ENCODE measurements at places on chromosomes 6 and 20.

GRCh38 chr20:14644306-14645097, 307.1 kb upstream of the FLRT3 start:
- DNase-seq: no peak

DNA sequence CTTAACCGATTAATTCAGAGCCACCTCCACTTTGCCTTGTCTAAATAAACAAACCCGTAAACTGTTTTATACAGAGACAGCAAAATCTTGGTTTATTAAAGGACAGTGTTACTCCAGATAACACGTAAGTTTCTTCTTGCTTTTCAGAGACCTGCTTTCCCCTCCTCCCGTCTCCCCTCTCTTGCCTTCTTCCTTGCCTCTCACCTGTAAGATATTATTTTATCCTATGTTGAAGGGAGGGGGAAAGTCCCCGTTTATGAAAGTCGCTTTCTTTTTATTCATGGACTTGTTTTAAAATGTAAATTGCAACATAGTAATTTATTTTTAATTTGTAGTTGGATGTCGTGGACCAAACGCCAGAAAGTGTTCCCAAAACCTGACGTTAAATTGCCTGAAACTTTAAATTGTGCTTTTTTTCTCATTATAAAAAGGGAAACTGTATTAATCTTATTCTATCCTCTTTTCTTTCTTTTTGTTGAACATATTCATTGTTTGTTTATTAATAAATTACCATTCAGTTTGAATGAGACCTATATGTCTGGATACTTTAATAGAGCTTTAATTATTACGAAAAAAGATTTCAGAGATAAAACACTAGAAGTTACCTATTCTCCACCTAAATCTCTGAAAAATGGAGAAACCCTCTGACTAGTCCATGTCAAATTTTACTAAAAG, 2.7 kb downstream of the FOXC1 start:
- DNase-seq: no peak

DNA sequence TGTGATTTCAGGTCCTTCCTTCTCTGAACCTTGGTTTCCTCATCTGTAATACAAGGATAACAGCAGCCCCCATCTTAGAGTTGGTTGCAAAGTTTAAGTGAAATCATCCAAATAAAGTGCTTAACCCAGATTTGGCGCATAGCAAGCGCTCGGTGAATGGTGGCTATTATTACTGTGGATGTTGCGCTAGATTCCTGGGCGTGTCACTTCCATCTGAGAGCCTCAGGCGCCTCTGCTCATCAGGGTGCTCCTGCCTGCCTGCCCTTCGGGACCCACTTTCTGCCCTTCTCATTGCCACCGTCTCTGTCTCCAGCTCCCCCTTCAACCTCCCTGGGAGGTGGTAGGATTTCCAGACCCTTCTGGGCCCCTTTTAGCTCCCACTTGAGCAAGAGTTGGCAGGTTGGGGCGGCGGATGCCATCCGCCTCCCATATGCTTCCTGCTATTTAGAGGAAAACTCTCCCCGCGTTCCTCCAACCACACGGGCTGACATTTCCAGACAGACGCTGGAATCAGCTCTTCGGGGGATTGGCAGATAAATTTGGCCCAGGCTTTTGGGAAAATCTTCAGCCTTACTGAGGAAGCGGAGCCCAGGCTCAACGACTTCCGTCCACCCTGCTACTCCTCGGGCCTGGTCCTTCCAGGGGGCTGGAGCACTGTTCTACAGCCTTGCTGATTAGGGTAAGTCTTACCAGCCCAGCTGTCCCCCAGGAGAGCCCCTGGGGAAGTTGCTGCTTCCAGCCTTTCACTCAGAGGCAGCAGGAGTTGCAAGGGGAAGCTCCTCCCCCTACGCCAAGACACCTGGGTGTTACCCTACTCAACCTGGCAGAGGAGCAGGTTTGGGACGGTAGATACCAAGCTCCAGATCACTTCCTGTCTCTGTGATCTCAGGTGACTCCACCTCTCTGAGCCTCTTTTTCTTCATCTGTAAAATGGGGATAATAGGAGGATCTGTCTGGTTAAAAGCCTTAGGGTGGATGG, 71.5 kb downstream of the DLGAP4 start:
- DNase-seq: no peak

DNA sequence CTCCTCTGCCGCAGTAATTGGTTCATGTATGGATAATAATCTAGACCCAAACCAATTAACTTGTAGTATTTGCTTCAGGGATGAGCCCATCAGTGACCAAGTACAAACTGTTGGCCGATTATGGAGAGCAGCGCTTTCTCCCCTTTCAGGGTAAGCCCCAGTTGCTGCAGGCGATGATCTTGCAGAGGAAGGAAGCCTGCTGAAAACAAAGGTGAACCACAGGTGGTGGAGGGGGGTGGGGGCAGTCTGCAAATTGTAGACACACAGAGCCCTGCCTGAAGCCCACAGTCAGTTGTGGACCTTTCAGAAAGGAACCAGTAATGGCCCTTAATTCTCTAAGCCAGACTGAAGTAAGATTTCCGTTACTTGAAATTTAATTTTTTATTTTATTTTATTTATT, 167.9 kb upstream of the JARID2 start:
- no peak for DNase-seq

DNA sequence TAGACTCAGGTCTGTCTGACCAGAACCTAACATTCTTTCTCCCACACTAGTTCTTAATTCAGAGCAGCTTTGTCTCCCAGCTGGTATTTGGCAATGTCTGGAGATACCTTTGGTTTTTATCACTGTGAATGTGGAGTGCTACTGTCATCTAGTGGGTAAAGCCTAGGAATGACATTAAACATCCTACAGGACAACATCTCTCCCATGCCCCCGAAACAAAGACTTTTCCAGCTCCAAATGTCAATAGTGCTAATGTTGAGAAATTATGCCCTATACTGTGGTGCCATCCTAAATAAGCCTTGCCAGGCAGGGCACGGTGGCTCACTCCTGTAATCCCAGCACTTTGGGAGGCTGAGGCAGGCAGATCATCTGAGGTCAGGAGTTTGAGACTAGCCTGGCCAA, 4.2 kb upstream of the TTPAL start:
- DNase-seq: no peak

DNA sequence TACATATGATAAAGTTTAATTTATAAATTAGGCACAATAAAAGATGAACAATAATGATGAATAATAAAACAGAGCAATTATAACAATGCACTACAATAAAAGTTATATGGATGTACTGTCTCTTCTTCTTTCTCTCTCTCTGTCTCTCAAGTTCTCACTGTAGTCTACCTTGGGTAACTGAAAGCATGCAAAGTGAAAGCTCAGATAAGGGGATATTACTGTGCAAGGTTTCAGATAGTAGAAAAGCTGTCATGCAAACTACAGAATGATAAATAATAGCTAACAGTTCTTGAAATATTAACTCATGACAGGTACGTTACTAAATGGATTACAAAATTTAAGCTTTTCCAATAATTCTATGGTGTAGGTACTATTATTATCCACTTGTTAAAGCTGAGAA, 311.9 kb upstream of the PRDM1 start:
- DNase-seq: no peak

DNA sequence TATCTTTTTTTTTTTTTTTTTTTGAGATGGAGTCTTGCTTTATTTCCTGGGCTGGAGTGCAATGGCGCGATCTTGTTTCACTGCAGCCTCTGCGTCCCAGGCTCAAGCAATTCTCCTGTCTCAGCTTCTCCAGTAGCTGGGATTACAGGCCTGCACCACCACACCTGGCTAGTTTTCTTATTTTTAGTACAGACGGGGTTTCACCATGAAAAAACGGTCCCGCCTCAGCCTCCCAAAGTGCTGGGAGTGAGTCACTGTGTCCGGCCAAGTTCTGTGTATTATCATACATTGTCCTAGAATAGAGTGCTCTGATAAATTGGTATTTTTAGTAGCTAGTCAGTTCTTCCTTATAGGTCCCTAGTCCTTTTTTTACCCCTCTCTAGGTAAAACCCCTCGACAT, 2.8 kb downstream of the SNRPC start:
- no peak for DNase-seq

DNA sequence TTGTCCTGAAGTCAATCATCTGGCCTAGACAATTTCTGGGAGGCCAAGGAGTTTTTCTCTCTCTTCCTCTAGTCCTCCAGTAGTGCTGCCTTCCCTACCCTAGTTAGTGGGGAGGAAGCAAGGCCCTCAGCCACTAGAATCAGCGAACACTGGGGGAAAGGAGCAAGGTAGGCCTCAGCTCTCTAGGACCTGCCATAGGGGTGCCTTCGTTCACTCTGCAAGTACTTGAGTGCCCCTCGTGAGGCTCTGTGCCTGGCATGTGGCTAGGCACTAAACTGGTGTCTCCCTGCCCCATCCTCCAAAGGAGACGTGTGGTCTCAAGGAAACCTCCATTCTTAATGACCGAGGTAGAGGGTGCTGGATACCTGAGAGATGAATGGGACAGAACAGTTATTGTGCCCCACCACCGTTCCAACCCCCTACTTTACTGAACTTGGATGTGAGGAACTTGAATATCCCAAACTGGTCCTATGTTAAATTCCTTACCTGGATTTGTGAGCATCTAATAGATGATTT, 1.1 kb downstream of the DEF6 start:
- no peak for DNase-seq

- DNase-seq: no peak
Observed at GRCh38 chr6:10250655-10251220, 164.1 kb downstream of the TFAP2A start.

- no peak for DNase-seq
Observed at GRCh38 chr6:8828376-8828775, 393.0 kb upstream of the SLC35B3 start.

DNA sequence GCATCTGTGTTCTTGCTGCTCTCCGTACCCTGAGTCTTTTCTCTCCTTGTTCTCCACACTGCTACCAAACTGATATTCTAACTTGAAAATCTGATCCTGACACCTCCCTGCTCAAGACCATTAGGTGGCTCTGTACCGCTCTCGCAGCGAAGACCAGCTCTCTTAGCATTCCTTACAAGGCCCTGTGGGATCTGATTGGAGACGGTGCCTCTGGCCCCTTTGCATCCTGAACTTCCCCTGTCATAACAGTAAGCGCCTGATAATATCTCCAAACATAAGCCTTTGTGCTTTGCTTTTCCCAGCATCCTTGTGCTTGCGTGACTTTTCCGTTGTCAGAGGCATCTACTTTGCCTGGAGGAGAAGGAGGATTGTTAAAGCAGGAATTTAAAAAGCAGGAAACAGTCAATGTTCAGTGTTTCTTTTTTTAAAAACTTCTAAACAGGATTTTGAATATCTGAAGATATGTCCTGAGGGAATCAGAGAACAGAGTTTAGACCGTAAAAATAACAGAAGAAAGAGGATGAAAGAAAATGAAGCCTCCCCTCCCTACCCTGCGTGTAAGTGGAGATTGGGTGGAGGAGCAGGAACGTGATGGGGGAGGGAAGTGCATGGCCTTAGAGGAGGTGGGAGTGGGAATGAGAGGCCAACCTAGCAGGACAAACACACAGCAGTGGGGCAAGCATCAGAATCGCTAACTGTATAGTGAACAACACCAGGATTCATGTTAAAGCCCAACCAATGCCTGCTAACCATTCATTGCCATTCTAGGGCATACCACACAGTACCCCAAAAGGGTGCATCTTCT, 89.2 kb upstream of the STMND1 start:
- DNase-seq: no peak

GRCh38 chr6:139572001-139572400, 197.6 kb upstream of the CITED2 start:
- DNase-seq: no peak

GRCh38 chr6:170462366-170463020, 90.6 kb downstream of the PSMB1 start:
- no peak for DNase-seq

DNA sequence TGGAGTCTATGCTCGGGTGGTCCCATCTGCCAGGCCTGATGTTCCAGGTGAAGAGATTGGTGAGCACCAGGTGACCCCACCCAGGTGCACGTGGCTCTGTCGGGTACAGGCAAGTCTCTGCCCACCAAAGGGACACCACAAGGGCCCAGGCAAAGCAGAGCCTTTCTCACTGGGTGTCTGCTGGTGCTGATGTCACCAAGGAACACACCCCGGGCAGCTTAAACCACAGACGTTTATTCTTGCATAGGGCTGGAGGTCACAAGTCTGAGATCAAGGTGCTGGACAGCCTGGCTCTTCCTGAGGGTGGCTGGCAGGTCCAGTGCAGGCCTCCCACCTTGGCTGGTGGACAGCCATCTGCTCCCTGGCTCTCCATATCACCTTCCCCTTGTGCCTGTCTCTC, 100.7 kb upstream of the CD93 start:
- DNase-seq: no peak

DNA sequence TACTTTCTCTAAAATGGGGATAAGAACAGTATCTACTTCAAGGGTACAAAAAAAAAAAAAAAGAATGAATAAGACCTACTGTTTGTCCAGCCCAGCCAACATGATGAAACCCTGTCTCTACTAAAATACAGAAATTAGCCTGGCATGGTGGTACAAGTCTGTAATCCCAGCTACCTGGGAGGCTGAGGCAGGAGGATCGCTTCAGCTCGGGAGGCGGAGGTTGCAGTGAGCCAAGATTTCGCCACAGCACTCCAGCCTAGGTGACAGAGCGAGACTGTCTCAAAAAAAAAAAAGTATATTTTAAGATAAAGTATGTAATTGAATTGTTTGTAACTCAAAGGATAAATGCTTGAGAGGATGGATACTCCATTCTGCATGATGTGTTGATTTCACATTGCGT, 2.0 kb downstream of the BLTP3A start:
- no peak for DNase-seq

GRCh38 chr6:166119116-166119911, 48.3 kb downstream of the TBXT start:
- no peak for DNase-seq

DNA sequence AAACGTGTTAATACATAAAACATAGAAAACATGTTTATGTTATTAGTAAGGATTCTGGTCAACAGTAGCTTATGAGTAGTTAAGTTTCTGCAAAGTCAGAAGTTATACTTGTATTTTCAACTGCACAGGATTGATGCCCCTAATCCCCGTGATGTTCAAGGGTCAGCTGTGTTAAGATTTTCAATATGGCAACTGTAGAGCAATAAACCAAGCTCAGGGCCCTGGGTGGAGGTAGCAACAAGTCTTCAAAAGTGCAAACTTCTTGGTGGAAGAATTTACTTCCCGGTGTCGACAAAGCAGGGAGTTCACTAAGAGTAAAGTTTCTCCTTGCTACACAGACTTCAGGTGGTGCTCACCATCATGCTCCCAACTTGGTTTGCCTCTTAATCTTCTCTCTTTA, 4.1 kb upstream of the BCAS1 start:
- no peak for DNase-seq

- no peak for DNase-seq
Observed at GRCh38 chr6:107419733-107420132, 39.6 kb downstream of the PDSS2 start.
